ENCODE measurements at places on chromosomes 2 and 18.

DNA sequence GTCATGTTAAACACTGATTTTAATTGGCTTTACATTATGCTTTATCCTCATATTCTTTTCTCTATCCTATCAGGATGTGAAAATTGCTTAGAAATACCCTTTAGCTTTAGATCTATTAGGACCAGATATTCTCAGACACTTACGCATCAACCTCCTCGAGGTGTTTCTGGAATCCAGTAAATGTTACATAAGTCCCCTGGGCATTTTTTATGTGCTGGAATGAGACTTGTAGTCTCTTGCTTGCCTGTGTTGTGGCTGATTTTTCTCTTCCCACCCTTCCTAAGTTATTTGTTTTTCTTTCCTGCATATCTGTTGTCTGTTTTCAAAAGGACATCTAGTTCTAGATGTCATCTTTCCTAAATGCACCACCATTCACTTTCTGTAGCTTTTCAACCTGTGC is 197.1 kb downstream of the CCDC85A start:
- DNase-seq = no peak

GRCh38 chr2:199962203-199962602 is 6.8 kb downstream of the MAIP1 start:
- DNase-seq = no peak

DNA sequence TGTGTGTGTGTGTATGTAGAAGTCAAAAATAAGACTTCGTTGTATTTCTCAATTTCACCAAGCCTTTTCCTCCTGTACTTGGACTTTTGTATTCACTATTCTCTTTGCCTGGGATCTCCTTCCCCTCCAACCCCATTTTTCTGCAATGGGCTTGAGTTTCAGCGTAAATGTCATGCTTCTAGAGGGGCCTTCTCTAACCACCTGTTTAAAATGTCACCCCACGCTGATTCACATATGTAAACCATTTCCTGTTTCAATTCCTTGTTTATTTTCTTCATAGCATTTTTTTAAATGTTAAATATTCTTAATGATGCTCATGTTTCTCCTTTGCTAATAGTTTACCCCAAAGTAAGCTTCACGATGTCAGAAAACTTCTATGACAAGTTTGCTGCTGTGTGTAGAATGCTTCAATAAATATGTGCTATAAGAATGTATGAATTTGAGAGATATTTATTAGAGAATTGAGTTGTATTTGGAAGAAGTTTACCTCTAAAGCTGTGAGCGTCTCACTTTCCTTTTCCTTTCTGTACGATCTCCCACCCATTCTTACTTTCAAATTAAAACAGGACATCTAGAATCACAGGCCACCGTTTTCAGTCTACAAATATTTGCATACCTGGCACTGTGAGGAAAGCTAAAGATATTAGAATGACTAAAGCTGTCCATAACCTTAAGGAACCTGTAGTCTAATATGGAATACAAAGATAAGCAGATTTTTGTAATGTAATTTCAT is 762.4 kb downstream of the LRRTM4 start:
- DNase-seq = no peak

GRCh38 chr18:3715231-3716080 is 265.5 kb downstream of the TGIF1 start:
- no peak for DNase-seq

- no peak for DNase-seq
Measured at GRCh38 chr2:46198164-46198883, 98.9 kb upstream of the EPAS1 start.

DNA sequence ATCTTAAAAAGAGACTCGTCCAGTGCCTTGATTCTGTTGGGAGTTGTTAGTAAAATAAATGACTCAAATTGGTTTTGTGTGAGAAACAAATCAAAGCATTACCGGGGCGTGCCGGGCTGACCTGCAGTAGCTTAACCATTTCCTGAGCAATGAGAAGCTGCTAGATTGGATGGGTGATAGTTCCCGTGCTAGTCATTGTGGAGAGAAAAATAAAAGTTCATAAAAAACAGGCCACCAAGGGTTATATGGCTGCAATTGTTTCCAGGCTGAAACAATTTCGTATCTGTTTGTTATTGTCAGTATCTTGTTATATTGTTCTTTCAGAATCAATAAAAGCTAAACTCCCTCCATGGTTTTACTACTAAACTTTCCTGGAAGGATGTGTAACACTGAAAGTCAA is 314.4 kb downstream of the MTX2 start:
- peak; percentile 94 for DNase-seq

- no peak for DNase-seq
Measured at GRCh38 chr2:17301437-17301836, 216.8 kb downstream of the RAD51AP2 start.

GRCh38 chr2:141927536-141927935 is 203.3 kb downstream of the LRP1B start:
- DNase-seq = no peak

DNA sequence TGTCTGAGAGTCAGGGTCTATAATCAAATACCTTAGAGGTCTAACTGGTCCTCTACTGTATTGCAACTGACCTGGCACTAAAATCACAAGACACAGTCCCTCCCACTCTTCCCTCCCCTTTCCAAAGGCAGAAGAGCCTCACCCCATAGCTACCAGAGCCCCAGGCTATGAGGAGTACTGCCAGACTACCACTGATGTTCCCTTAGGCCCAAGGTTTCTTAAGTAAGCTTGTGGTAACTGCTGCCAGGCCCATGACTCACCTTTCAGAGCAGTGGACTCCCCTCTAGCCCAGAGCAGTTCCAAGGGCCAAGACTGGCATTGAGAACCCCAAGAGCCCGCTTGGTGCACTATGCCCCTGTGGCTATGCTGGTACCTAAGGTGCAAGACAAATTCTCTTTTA is 1193.4 kb downstream of the DSC3 start:
- no peak for DNase-seq

- DNase-seq = no peak
Measured at GRCh38 chr2:217367464-217367863, 507.6 kb upstream of the TNP1 start.

DNA sequence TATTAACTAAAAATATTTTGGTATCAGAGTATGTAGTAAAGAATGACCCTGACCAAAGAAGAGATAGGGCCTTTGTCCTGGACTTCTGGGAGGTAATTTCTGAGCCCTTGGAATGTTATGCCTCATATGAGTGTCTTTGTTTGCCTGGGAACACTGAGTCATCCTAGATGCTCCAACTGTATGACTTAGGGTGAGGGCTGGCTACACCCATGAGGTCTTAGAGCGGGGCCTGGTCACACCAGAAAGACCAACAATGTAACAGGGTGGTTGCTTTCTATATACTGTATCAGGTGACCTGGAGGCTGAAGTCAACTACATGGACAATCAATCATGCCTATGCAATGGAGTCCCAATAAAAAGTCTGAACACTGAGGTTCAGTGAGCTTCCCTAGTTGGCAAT is 253.1 kb downstream of the MBD2 start:
- no peak for DNase-seq

DNA sequence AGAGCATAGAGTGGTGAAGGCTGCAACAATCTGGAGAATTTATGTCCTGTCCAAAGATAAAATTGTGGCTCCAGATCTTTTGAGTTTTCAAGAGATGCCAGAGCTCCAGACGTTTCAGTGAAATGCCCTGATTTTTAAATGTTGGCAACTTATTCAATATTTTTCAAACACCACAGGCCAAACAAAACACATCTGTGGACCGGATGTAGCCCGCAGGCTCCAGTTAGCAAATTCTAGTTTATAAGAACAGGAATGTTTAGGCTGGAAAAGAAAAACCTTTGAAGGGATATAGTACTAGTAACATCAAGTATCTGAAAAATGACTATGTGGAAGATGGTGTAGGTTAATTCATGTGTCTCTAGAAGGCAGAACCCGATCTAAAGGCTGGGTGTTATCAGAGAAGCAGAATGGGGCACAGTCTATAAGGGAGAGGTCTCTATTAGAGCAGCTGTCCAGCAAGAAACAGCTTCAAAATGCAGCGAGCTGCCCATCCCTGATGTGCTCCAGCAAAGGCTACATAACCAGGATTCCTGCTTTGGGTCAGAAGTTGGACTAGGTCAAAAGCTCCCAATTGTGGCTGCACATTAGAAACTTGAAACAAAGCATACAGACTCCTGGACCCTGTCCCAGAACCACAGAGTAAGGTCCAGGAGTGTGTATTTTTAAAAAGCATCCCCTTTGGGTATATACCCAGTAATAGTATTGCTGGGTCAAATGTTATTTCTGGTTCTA is 105.9 kb downstream of the ANKRD44 start:
- no peak for DNase-seq

DNA sequence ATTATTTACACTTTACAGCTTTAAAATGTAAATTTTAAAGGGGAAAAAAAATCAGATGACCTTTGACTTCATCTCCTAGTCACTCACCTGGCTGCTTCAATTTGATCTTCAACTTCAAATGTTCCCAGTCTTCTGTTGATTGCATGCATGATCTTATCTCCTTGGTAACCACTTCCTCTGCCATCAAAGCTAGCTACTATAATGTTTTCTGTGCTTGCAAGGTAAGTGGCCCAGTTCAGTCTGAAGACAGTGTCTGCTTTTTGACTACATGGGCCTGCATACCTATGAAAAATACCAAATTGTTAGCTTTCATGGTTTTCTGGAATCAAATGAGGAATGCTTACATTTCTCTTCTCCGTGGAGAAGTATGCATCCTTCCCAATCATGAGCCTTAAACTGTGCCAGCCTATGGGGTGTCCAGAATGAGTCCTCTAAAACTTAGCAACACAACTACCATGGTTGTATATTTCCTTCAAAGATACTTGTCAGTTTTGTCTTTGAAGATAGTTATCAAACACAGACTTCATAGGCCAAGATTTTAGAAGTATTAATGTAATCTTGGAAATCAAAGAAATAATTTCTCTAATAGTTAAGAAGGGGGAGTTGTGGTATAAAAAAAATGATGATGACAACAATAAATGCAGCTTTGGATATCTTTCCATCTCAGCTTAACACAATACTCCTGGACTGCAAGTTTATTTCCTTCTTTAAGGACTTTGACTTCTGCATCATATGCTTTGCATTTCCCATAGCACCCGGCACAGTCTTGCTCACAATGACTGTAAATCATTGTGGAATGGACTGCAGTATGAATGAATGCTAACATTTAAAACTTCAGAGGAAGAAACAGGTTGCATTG is 62.1 kb downstream of the DPP4 start:
- no peak for DNase-seq

All from lung microvascular endothelial cell (primary cell).